ENCODE measurements at places on chromosomes 16 and 17.

DNA sequence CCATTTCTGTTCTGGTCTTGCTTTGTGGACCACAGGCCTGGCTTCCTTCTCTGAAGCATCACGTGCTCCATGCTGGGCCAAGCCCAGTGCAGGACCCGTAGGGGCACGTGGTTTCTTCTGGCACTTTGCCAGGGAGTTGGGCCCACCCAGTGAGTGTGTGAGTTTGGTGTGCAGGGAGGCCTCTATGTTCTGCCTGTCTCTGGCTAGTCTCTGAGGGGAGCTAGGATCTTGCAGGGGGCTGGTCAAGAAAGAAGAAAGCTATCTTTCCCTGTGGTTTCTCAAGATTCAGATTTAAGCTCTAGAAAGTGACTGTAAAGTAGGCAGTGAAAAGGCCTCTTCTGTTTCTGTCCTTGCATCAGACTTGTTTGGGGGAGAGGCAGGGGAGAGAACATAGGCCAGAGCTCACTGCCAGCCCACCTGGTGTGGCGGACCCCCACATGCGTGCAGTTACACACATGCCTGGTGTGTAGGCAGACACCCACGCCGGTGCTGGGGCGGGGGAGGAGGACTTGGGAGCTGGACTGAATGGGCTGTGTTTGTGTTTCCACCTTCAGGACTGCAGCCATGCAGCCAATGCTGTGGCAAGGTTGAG lies 11.8 kb downstream of the LASP1 start:
- no peak for DNase-seq

DNA sequence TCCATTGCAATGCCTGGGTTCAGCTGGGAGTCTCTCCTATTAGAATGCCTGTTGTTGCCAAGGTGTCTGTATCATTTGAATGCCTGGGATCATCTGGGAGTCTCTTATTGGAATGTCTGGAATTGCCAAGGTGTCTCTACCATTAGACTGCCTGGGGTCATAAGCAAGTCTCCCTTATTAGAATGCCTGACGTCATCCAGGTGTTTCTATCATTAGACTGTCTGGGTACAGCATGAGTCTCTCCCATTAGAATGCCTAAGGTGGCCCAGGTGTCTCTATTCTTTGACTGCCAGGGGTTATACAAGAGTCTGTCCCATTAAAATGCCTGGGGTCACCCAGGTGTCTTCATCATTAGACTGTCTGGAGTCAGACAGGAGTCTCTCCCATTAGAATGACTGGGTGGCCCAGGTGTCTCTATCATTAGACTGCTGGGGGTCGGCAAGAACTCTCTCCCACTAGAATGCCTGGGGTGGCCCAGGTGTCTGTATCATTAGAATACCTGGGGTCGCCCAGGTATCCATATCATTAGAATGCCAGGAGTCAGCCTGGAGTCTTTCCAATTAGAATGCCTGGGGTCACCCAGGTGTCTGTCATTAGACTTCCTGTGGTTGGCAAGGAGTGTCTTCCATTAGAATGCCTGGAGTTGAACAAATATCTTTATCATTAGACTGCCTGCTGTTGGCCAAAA lies 2274.0 kb downstream of the TP53TG3F start:
- no peak for DNase-seq

GRCh38 chr16:17509194-17509593 lies 38.4 kb upstream of the XYLT1 start:
- DNase-seq: no peak

- peak; percentile 26 for DNase-seq
These were observed 587 bp downstream of the PLD6 start for GRCh38 chr17:17205368-17206123.

DNA sequence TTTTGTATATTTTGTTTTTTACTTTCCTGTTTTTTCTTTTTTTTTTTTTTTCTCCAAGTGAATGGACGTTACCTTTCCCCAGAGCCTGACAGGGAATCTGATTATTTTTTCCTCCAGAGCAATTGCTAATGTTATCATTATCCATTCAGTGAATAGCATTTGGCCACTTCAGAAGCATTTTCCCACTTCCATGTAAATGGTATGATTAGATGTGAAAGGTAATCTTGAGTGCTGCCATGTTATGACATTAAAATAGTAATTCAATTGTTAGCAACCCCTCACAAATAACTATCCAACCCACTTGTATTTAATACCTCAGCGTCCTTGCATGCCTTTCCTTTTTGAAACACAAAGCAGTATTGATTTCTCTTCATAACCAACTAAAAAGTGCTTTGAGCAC lies 1243.8 kb downstream of the CDH8 start:
- no peak for DNase-seq

DNA sequence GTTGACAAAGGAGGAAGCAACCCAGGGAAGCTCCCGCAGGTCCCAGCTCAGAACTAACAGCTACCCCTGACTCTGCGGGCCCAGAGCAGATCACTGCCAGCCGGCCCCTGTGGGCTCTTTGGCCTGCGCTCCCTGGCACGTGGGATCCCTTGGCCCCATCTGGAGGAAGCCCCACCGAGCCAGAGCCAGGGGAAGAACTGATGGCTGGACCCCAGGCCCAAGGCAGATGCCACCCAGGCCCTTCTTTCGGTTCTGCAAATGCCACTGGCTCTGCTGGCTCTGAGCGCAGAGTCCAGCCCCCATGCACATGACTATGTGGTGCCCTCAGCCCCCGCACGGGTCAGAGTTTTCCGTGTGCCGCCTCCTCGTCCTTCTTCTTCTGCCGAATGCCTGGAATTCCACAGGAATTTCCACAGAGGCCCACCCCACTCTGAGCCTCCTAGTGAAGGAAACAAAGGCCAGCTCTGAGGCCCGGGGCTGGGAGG lies 35.8 kb upstream of the SNN start:
- no peak for DNase-seq

DNA sequence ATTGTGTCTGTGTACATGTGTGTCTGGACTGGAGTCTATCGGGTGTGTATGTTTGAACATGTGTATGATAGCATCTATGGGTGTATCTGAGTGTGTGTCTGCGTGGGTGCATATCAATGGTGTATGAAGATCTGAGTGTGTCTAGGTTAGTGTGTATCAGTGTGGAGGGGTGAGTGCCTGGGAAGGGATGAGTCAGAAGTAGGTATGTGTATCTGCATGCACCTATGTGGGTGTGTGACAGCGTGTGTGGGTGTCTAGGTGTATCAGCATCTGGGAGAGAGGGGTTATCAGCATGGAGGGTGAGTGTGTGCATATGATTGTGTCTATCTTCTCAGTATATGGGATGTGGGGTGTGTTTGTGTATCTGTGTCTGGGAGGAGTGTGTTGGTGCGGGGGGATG lies 58.2 kb upstream of the LHX1 start:
- no peak for DNase-seq

GRCh38 chr17:83009414-83010205 lies 69.8 kb upstream of the METRNL start:
- no peak for DNase-seq

GRCh38 chr16:82807311-82807710 lies 180.5 kb downstream of the CDH13 start:
- no peak for DNase-seq

DNA sequence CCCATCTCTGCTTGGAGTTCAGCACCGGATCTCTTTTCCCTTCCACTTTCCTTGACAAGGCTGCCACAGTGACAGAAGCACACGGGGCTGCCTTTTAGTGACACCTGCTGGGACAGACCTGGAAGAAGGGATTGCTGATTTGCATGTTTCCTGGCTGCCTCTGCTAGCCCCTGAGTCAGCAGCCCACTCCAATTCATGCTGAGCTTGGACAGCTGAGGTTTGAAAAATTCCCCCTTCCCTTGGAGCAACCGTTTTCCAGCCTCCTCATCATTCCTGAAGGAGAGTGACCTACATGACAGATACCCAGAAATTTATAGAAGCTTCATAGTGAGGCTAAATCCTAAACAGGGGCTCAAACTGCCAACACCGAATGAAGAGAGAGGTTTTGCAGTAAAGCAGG lies 18.8 kb upstream of the RBL2 start:
- no peak for DNase-seq
